ENCODE measurements at places on chromosomes 6 and 20. TPM values are rescaled to one million over a fixed set of nuclear protein-coding genes. Genes with fewer than 3 reads are reported as not detected.

KHDRBS2 gene
- total RNA-seq = not detected

MEP1A gene
- total RNA-seq = not detected

DNA sequence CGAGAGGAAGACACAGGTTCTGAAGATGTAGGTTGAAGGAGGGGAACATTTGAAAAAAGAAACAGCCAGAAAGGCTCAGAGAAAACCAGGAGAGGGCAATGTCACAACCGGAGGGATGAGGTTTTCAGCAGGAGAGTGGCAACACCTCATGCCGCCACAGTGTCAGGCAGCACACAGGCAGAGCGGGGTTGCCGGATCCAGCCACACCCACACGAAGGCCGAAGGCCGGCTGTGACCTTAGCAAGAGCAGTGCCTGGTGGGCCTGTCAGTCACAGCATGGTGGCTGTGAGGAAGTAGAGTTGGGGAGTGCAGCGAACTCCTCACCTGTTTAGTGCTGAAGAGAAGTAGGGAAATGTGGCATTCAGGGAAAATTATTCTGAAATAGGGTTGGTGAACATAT is 14.0 kb downstream of the HDDC2 start:
- no peak for DNase-seq

PDCD2 gene
- 42.2 TPM for total RNA-seq

DNA sequence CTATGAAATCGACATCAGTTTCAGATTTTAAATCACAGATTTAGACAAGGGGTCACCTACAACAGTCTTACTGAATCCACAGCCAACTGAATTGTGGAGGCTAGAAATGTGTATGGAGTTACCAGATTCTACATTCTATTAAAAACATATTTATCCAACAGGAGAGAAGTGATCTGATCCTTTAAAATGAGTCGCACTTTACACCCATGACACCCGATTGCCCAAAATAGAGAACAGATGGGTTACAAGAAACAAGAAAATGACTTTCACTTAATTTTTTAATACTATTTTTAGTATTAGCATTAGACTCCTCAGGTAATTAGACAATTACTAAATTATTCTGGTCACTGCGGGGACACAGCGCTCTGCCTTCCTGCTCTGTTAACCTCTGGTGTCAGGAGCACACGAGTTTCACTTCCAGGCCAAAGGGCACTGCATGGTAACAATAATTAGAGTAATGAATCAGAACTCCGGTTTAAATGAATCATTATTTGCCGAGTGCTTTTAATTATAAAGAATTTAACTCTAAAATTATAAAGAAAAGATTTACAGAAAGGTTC is 108.6 kb downstream of the ATP9A start:
- no peak for DNase-seq

- DNase-seq = no peak
Measured at GRCh38 chr6:157223021-157223430, 100.3 kb downstream of the TMEM242 start.

CCN6 gene
- not detected for total RNA-seq

IL20RA gene
- total RNA-seq = 5.0 TPM

DNA sequence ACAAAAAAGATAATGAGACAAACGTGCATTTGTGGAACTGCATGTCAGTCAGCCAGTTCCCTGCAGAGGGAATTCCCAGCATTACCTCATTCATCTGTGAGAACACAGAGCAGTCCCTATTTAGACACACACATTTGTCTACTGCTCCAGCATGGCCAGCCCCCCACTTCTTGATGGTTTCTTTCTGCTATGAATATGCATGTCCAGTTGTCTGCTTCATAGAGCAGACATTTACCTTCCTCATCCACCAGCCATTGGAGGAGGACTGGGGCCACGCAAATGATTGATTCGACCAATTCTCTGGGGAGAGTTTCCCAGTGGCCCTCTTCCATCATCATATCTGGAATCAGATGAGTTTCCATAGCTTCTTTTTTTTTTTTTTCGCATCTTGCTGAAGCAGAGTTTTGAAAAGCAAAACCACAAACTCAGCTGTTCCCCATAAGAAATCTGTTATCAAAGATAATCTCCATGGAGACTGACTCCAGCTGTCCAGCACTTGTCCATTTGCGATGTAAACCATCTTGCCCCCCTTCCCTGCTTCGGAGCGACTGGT is 11.8 kb downstream of the ENPP1 start:
- DNase-seq = no peak

GRCh38 chr6:146286961-146287360 is 256.7 kb upstream of the RAB32 start:
- DNase-seq = no peak

DNA sequence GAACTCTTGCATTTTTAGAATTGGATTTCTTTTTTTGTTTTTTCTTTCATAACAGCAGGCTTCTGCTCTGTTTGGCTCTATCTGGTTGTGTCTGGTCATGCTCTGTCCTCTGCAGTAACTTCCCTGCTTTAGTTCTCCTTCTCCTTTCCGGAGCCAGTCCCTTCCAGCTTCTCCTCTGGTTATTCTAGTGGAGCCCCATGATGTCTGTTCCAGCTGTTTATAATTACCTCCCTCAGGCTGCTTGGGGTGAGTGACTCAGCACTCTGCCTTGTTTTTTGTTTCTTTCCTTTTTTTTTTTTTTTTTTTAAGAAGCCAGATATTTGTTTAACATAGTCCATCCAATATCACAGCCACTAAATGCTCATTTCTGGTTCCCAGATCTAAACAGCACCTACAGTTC is 409.6 kb downstream of the MAFB start:
- DNase-seq = no peak

GRCh38 chr6:154916857-154917256 is 78.3 kb upstream of the TIAM2 start:
- DNase-seq = no peak

CTAGE9 gene
- total RNA-seq = not detected

- DNase-seq = no peak
Measured at GRCh38 chr20:56422824-56423189, 10.7 kb downstream of the CASS4 start.

- DNase-seq = no peak
Measured at GRCh38 chr6:159934181-159934580, 34.7 kb upstream of the IGF2R start.

FERMT1 gene
- 1.5 TPM for total RNA-seq

SLC35D3 gene
- not detected for total RNA-seq

- DNase-seq = no peak
Measured at GRCh38 chr20:34362502-34363061, 491 bp upstream of the ITCH start.

DNA sequence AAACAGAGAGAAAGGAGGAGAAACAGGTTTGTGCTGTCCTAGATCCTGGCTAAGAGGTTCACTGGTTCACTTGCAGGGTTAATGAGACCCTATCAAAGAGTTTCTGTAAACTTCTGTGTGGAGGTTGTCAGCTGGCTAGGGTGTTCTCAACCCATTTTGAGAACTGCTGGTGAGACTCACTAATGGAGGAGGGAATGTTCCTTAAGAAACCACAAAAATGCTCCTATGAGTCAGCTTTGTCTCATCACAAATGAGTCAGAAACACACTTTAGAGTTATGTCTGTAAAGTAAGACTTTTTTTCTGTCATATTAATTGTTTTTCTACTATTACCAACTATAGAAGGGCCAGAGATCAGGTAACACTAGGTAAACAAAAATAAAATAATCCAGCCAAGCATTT is 884.4 kb downstream of the PHF3 start:
- no peak for DNase-seq

- DNase-seq = peak; percentile 65
Measured at GRCh38 chr20:61437280-61438206, 185.5 kb downstream of the CDH4 start.

FOXC1 gene
- total RNA-seq = 13.5 TPM

- no peak for DNase-seq
Measured at GRCh38 chr6:69880601-69881000, 14.2 kb downstream of the COL19A1 start.

GRCh38 chr20:38825901-38826625 is 20.6 kb downstream of the PPP1R16B start:
- DNase-seq = no peak

DNA sequence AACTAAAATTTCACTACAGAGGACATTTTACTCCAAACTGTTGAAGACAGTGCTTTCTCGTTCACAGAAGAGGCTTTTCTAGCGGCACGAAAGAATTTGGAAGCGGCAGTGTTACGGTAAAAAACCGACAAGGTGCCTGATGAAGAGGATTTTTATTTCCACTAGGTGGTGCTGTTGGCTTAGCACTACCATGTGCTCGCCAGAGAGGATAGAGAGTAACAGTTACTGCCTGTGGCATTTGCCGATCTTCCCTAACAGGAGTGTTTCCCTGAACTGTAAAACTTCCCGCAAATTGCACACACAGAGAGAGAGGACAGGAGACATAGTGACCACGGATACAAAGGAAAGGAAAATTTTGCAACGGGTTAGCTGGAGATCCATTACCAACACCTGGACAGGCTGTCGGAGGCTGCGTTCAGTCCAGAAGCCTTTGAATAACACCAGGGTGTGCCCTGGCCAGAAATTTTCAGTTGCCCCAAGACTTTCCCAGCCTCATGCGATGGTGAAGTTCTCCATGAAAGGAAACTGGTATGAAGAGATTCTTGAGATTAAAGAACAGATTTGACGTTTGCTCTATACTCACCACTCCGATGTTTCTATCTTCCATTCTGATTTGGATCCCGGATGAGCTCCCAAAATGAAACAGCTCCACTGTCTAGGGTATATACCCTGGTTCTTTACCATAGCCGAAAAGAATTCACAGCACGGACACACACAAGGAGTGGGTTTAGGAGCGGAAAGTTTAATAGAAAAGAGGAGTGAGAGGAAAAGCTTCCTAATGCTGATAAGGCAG is 48.1 kb downstream of the HLA-DPB1 start:
- DNase-seq = no peak

DNA sequence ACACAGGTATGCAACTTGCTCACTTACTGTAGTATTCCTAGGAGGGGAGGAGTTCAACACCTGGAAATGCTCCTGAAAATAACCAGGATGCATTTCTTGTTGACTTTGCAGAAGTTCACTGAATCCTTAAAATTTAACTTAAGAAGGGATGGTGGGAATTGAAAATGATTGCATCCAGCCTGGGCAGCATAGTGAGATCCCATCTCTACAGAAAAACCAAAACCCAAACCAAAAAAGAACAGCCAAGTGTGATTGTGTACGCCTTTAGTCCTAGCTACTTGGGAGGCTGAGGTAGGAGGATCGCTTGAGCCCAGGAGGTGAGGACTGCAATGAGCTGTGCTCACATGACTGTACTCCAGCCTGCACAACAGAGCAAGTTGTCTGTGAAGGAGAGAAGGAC is 1.7 kb downstream of the DNAH8 start:
- no peak for DNase-seq

DNA sequence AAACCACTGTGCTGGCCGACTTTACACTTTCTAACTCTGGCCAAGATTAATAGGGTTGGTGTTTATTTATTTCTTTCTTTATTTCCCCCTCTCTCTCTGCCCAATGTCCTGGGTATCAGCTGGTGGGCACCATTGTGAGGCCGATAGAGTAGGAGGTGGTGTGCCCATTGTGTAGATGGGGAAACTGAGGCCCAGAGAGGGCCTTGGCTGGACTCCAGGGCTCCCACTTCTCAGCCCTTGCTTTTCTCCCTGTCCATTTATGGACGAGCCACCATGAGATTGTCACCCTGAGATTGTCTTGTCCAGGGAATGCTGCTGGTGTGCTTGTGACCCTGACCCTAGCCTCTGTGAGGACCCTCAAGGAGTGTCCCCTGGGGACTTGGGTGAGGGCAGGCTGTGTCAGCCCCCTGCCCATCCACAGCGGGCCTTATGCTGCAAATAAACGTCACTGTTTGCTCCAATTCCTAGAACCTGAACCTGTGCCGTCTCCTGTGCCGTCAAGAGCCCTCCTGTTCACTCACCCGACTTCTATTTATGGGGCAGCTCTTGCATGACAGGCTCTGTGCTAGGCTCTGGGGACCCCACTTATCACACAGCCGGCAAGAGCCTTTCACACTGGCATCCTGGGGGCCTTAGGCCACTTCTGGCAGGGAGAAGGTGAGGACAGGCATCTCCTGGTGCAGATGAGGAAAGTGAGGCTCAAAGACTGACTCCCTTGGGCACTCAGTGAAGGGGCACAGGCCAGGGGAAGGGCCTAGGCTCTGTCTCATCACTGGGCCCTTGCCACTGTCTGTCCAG is 24.8 kb downstream of the SUN5 start:
- DNase-seq = no peak

MATN4 gene
- not detected for total RNA-seq

SLC26A8 gene
- total RNA-seq = not detected

DNA sequence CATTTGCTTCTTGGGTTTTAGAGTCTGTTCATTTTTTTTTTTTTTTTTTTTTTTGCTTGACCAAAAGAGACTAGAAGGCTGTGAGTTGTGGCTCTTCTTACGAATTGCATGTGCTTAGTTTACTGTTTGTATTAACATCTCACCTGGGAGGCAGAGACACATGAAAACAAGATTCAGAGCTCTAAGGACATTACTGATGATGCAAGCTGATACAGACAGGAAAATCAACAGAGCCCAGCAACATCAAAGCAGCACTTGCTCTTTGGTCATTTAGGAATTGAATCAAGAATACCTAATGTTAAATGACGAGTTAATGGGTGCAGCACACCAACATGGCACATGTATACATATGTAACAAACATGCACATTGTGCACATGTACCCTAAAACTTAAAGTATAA is 55.7 kb upstream of the HS3ST5 start:
- DNase-seq = no peak
